ENCODE measurements at places on chromosomes 11 and 22.

GRCh38 chr22:49577168-49578060, 250.3 kb downstream of the BRD1 start:
- no peak for DNase-seq

GRCh38 chr11:69000831-69001242, 12.2 kb downstream of the MRGPRF start:
- DNase-seq, result peak; percentile 82

GRCh38 chr11:69307871-69308431, 14.0 kb downstream of the MYEOV start:
- DNase-seq, result no peak

- DNase-seq, result no peak
These were observed 348.9 kb upstream of the NCAM1 start for GRCh38 chr11:112612250-112612849.

DNA sequence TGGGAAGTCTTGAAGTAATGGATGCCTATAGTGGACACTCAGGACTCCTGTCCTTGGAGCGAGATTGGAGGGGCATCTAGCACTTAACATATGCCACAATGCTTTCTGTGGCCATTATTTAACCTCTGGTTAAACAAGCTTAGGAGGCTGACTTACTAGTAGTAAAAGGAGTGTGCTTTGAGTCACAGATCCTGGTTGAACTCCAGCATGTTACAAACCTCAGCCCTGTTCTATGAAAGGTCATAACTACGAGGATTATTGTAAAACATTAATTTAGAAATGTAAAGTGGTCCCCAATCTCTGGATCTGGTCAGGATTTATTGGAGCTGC, 1.1 kb upstream of the LBHD1 start:
- no peak for DNase-seq

DNA sequence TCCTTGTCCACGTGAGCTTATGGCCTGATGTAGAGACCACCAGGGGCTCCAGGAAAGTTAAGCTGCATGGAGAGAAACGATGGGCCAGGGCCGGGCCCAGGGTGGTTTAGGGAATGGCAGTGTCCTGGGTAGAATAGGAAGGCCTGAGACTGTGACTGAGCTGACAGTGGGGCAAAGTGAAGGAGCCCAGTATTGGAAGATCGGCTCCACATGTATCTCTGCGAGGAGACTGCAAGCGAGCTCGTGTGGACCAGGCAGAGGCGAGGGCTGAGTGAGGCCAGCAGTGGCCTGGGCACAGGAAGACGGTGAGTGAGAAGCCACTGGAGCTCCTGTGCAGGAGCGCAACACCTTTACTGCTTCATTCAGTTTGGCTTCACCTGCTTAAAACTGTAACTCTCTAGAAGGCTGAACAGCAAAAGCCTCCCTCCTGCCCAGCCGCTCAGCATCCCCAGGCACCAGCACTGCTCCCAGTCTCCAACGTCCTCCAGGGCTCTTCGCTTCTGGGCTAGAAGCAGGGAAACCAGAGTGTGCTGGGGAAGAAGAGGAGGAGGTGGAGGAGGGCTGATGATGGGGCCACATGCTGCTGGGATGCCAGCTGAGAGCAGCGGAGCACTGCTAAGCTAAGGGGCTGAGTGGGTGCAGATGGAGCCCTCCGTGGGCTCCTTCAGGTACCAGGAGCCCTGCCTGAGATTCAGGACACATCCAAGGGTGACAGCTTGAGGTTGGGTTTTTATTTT, 13.5 kb downstream of the TCIRG1 start:
- no peak for DNase-seq

DNA sequence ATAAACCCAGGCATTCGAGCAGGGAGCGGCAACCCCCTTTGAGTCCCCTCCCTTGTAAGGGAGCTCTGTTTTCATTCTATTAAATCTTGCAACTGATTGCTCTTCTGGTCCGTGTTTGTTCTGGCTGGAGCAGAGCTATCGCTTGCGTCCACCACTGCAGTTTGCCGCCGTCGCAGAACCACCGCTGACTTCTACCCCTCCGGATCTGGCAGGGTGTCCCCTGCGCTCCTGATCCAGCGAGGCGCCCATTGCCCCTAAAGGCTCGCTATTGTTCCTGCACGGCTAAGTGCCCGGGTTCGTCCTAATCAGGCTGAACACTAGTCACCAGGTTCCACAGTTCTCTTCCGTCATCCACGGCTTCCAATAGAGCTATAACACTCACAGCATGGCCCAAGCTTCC, 10.4 kb upstream of the MS4A7 start:
- no peak for DNase-seq

DNA sequence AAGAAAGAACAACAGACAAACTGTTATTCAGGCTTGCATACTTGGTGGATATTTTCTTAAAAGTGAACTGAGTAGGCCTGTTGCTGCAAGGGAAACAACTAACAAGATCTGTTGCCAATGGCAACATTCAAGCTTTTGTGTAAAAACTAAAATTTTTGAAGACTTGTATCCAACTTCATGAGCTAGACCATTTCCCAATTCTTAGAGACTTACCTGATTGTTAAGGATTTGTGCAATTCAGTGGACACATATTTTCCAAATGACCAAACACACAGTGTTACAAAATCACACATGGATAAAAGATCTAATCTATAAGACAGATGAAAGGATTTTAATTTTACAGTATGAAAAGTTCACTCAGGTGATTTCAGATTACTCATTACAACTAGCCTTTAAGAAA, 564.1 kb downstream of the CNTN5 start:
- no peak for DNase-seq

DNA sequence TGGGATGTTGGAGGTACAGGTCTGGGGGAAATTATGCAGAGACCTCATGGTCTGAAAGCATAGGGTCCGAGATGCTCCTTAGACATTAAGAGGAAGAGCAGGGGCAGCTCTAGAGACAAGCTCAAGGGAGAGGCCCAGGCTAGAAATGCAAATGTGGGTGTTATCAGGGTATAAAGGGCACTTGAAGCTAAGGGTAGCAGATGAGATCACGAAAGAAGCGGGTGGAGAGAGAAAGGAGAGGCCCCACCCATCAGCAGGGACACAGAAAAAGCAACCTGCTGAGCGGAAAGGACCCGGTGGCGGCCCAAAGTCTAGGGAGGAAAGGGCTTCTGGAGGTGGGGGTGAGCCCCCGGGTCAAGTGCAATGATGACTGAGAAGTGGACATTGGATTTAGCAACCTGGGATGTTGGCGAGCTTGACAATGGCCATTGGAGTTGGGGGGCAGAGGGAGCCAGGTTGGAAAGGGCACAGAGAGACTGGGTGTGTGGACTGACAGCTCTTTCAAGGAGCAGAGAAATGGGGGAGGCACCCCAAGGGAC, 8.9 kb downstream of the TMPRSS6 start:
- no peak for DNase-seq

- no peak for DNase-seq
These were observed 841 bp downstream of the B3GNT6 start for GRCh38 chr11:77035039-77035438.

All from astrocyte of the spinal cord (primary cell).